ENCODE measurements at places on chromosomes 5 and 9.
A peak's percentile ranks its signal among the peaks of the same experiment; 100 is the strongest.

DNA sequence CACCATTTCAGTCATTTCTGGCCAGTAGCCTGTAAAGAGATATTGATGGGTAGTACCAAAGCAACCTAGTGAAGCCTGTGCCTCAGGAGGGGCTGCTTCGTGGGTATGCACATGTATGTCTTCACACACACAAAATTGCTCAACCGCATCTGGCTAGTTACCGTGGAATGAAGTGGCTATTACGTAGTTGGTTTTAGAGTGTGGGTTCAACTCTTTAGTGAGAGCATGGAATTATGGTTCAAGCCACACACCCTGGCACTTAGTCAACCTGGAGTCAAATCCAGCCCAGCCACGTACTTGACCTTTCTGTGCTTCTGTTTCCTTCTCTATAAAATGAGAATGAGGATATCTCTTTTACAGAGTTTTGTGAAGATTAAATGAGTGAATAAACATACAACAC lies 174.9 kb downstream of the TTC39B start:
- no peak for DNase-seq

DNA sequence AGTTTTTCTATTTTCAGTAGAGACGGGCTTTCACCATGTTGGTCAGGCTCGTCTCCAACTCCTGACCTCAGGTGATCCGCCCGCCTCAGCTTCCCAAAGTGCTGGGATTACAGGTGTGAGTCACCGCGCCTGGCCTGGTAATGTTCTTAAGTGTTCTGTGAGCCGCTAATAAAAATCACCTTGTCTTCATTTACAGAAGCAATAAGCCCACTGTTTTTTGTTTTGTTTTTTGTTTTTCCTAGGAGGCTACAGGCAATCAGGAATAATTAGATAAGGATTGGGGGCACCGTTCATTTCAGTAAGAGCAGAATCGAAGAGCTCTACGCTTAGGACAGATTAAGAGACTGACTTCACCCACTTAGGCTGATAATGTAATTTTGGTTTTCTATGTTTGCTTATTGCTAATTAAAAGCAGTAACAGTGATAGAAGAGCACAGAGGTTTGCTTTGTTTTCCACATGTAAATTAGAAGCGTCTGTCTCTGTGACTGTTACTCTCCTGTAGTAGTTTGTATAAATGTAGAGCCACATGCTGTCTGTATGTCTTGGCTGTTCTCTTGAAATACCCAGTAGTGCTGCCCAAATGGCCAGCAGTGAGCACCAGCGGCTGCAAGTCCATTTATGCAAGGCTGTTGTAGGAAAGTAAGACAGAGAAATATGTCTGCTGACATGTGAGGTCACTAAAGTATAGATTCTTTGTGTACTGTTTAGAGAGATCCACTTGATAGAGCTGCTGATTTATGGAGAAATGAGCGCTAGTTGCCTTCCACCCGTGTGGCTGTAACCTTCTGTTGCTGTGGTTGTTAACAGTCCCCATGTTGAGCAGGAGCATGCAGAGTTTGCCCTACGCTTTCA lies 30.5 kb downstream of the TRIO start:
- DNase-seq = no peak

GRCh38 chr9:36779582-36779981 lies 206.9 kb downstream of the MELK start:
- DNase-seq = no peak

DNA sequence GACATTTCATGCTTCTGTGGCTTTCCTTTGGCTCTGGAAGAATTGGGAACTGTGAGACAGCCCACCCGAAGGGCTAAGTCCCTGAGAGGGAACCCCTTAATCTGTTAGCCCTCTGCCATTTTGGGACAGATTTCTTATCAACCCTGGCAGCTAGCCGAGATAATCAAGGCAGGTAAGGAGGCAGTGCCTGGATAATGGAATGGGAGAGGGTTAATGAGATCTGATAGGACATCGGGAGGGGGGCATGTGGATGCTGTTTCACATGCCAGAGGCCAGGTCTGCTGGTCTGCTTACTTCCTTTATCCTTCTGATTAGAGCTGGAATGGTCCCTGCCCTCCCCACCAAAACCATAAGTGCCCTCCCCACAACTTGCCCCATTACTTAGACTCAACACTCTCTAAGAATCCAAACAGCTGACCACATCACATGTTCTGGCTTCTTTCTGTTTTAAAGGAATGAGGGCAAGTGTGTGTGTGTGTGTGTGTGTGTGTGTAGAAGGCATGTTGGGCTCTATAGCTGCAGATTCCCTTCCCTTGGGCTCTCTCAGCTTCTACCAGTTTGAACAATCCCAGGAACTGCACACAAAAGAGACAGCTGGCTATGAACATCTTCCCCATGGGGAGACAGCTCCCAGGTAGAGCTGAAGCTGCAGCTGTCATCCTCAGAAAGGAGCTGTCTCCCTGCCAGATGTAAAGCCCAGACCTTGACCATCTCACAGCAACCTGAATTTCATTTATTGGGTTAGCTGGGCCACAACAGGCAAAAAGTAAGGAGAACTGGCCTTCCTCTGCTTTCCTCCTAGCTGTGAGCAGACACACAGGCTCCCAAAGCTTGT lies 221.3 kb downstream of the PIK3R1 start:
- no peak for DNase-seq

DNA sequence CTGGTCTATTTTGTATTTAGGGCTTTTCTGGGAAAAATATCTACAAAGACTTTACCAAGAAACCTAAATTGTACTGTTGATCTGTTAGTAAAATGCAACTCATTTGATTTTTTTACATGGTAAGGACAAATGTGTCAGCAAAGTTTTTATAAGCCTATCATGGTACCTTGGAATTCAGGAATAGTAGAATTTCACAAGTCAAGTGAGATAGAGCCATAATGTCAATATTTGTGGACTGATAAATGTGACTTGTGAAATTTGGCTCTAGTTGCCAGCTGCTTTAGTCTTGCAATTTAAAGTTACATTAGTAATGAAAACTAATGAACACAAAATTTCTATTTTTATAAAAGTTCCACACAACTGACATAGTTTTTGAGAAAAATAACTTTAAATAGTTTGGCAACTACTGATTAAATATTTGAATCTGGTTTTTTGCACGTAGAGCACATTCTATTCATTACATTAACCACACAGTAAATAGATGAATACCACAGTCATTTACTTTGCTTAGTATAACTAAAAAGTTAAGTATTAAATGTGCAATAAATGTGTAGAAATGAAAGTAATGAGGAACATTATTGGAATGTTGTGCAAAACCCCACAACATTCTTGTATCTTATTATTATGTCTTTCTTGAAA lies 41.2 kb upstream of the RIOK2 start:
- peak; percentile 68 for DNase-seq

DNA sequence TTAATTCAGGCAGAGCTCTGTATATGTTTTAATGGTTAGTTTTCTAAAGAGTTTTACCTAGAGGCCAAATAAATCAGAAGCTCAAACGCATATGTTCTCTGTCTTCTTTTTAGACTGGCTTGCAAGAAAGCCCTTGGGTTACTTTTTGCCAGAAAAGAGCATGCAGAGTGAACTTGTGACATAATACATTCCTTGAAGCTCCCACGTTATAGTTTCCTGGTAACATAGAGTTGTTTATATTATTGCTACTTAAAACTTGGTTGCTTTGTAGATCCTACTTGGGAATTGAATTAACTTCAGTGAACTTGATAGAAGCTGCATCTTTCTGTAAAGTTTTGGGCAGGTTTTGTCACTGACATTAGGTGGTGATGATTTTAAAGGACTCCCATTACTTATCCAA lies 102.9 kb downstream of the C9orf152 start:
- peak; percentile 66 for DNase-seq

GRCh38 chr9:93978551-93978950 lies 23.4 kb upstream of the BARX1 start:
- DNase-seq = no peak

DNA sequence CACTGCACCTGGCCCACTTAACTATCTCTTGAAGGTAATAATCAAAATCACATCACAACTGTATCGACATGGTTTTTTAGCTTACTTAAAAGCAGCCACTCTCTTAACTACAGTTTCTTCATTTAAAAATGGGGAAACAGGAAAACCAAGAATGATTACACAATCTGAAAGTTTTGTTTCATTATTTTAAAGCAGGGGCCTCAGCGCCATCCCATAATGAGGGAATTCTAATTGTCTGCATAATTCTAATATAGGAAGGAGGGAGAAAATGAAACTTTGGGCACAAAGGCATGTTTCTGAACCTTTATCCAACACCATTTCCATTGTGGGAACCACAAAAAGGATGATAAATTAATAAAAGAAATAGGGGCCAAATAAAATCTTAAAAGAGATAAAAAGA lies 7.6 kb downstream of the HACD4 start:
- DNase-seq = no peak

DNA sequence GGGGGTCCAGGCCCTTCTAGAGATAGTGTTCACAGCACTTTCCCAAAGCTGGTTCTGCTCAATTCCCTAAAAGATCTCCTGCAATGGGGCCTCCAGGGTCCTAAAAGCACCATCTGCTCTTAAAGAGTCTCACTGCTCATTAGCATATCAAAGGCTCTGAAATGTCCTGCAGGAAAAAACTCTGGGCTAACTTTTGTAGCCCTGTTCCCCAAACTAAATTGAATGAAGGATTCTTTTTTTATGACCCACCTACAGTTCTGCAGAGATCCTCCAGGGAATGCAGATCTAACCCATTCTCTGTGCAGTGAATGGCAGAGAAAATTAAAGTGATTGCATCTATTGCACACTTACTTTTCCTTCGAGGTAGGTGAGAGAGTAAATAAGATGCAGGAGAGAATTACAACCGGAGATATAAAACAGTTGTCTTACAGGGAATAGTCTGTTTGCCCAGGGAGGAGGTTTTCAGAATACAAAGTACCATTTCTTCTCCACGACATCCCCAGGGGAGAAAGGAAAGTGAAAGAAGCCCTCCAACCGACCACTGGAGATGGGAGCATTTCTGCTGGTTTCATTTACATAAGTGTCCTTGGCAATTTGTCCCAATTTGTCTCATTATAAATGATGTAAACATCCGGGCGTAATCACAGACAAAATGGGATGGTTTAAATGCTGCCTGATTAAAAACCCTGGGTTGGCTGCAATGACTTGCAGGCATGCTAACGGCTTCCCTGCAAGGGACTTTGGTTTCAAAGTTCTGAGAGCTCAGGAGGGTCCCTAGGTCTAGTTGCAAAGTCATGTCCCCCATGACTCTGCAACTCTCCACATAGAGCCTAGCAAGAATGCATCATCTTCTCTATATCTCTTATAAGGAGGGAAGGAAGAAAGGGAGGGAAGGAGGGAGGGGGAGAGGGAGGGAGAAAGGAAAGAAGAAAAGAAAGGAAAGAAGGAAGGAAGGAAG lies 114.0 kb downstream of the KCNIP1 start:
- DNase-seq = no peak

- DNase-seq = no peak
Observed at GRCh38 chr9:79663300-79663699, 91.5 kb downstream of the TLE4 start.
